Stimulated activated CD4-positive, alpha-beta T cell treated with anti-CD3 and anti-CD28 coated beads, TNF-alpha, amount 100 ng/mL, for 4 hours (primary cell): ENCODE measurements at places on chromosomes 4 and X.

DNA sequence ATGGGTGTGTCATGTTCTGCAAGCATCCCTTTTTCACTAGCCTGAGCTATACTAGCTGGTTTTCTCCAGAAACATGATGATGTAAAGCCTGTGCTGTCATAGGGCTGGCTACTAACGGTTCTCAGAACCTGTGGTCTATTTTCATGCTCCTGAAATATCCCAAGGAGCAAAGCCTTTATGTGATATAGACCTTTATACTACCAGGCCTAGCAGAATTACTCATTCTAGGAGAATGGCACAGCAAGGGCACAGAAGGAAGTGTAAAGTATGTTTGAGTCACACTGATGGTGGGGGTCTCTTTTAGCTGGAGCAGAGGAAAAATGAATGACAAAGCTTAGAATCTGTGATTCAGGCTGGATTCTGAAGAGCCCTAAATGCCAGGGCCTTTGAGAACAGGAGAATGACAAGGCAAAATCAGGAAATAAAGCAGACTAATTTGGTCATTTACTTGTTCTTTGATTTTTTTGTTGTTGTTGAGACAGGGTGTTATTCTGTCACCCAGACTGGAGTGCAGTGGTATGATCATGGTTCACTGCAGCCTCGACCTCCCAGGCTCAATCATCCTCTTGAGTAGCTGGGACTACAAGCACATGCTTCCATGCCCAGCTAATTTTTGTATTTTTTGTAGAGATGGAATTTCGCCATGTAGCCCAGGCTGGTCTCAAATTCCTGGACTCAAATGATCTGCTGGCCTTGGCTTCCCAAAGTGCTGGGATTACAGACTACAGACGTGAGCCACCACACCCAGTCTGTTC lies 11.8 kb downstream of the TCEAL1 start:
- no peak for DNase-seq

GRCh38 chrX:85012098-85012497 lies 8.4 kb downstream of the APOOL start:
- no peak for DNase-seq

DNA sequence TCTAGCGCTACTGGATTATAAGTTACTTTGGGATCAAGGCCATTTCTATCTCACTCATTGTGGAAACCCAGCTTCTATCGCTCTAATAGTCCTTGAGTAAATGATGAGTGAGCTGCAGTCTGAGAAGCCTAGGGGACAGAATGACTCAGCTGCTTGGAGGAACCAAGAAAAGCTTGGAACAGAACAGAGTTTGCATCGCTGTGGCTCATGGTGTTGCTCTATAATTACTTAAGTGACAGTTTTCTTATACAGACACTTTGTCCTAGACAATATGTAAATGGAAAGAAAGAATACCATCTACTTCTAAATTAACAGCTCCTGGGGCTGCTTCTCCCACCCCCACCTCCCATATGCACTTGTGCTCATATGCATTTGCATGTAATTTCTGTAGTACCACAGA lies 156.9 kb downstream of the SLIT2 start:
- DNase-seq: no peak

DNA sequence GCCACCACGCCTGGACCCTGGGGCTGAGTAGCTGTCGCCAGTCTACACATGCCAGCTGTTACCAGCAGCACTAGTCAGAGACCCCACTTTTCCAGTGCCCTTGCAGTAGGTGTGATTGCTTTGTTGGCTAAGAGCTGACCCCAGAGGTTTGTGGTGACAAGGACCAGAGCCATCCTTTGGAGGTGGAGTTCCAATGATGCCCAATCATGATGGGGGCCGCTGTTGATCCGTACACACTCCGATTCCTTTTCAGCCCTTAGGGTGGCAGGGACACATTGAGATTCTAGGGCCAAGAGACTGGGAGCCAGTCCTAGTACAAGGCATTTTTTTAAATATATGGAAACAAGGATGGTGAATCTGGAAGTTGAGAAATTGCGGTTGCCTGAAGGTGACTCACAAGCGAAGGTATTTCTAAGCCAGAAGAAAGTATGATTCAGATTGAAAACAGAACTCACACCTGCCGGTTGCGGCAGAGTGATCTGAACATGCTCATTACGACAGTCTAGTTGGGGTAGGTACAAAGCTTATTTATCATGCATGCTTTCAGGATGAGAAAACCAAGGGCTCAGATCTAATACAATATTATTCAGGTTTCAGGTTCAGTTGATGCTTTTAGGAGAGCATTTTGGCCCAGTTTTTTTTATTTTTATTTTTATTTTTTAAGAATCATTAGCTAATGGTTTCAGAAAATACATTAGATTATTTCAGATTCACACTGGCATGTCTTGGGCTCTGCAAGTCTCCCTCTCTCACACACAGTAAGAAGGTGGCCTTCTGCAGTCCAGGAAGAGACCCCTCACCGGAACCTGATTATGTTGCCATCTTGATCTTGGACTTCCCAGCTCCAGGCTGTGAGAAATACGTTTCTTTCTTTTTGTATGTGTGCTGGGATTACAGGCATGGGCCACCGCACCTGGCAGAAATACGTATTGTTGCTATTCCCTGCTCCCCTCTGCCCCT lies 43.4 kb downstream of the SHROOM2 start:
- DNase-seq: no peak

DNA sequence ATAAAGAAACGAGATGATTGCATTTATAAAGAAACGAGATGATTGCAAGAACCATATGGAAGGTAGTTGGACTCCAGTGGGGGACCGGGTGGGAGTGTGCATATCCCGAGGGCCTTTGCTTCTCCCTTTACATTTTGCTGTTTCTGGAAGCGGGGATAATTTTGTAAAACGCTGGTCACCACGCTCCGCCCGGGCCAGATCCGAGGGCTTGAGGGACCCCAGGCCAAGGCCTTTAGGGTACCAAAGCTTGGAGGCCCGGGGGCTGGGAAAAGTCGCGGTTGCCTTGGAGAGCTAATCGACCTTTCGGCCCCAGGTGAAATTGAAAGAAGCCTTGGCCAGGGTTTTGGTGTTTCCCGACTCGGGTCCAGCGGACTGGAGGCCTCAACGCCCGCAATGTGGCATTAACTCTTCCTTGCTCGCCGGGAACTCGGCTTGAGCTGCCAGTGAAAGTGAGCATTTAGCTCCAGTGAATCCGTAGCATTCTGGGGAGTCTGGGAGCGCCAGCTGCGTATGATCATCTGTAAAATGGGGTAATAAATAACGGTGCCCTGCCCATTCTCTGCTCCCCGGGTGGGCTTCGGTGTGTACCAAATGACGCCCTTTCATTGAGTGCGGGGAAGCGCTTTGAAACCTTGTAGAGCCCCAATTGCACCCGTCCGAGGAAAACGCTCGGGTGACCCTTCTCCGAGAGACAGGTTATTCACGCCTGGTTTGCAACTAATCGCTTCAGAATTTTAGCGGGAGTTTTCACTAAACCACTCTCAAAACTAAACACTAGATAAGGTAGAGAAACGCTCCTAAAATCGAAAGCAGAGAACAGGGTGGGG lies 4.5 kb downstream of the NKX3-2 start:
- no peak for DNase-seq

DNA sequence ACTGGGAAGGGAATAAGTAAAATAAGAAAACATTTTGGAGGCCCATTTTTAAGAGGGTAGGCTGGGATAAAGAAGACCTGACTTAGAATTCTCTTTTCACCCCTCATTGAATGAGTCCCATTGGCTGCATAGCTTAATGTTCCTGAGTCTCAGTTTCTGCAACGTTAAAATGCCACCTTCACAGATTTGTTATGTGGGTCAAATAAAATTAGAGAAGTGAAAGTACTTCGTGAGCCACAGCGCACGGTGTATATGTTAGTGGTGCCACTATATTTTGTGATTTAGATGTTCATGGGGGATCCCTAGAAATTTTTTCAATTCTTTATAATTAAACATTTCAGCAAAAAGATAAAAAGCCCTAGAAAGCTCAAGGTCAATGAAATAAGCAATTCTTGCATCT lies 109.2 kb upstream of the HS3ST1 start:
- no peak for DNase-seq
